ENCODE measurements at places on chromosomes 3 and 15.

DNA sequence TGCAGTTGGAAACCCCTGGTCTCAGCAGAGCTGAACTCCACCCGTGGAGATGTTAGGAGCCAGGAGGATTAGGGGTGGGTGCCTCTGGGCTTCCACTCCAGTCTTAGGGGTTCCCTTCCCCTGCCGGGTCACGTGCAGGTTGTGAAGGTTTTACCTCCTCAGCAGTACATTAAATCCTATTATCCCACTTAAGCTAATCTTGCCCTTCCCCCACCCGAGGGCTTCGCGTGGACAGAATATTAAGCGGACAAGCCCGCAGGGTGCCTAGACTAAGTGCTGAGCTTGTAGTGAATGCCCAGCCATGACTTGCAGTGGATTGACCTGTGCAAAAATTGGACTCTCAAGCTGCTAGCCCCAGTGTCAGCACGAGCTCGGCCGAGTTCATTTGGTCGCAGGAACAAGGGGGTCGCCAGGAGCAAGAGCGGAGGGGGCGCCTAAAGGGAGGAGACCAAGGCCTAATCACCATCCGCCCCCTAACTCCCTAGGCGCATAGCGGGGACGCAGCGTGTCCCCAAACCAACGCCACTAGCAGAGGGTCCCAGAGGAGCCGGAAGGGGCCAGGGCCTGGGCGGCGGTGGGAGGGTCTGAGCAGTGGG is 498 bp upstream of the SEMA4B start:
- H3K4me1 ChIP-seq = peaks cover 5% of the 10 kb centered on the region
- peak overlapping the region; percentile 68 for H3K27ac ChIP-seq
- no peak for DNase-seq
- H3K4me3 ChIP-seq = peak overlapping the region; percentile 90
- H3K36me3 ChIP-seq = no peaks in the 10 kb centered on the region
- peaks cover 10% of the 10 kb centered on the region for H3K27me3 ChIP-seq

GRCh38 chr3:151900884-151901643 is 27.6 kb downstream of the SUCNR1 start:
- H3K4me1 ChIP-seq = peaks cover 6% of the 10 kb centered on the region
- no peak for DNase-seq
- no peak overlapping the region for H3K4me3 ChIP-seq
- peaks cover 2% of the 10 kb centered on the region for H3K27me3 ChIP-seq
- H3K27ac ChIP-seq = no peak overlapping the region

DNA sequence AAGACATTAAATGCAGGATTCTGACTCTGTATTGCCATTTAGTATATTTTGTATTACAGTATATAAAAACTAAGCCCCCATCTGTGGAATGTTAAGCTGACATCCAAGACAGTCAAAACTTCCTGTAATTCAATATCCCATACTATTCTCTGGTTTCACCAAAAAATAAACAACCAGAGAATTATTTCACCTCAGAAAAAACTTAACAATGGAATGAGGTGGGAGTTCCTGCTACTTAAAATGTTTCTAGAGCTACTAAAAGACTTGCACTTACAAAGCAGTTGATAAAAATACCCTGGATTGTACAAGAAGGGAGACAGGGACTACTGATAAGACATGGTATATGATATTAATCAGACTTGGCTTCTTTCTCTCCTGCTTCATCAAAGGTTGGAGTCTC is 8.3 kb downstream of the ARL13B start:
- no peaks in the 10 kb centered on the region for H3K36me3 ChIP-seq
- H3K4me3 ChIP-seq = no peak overlapping the region
- H3K4me1 ChIP-seq = no peaks in the 10 kb centered on the region
- no peaks in the 10 kb centered on the region for H3K27me3 ChIP-seq

GRCh38 chr15:46815765-46816164 is 901.5 kb upstream of the SEMA6D start:
- H3K27me3 ChIP-seq = no peaks in the 10 kb centered on the region
- peaks cover 4% of the 10 kb centered on the region for H3K4me1 ChIP-seq

GRCh38 chr15:39269352-39269751 is 311.5 kb upstream of the THBS1 start:
- H3K27ac ChIP-seq = no peak overlapping the region
- no peaks in the 10 kb centered on the region for H3K4me1 ChIP-seq
- peaks cover 2% of the 10 kb centered on the region for H3K27me3 ChIP-seq
- no peak overlapping the region for H3K4me3 ChIP-seq
- H3K36me3 ChIP-seq = no peaks in the 10 kb centered on the region
- no peak for DNase-seq

- no peak overlapping the region for H3K4me3 ChIP-seq
- H3K27ac ChIP-seq = no peak overlapping the region
- H3K4me1 ChIP-seq = no peaks in the 10 kb centered on the region
- DNase-seq = no peak
Observed at GRCh38 chr3:22746221-22746620, 456.9 kb upstream of the UBE2E2 start.

DNA sequence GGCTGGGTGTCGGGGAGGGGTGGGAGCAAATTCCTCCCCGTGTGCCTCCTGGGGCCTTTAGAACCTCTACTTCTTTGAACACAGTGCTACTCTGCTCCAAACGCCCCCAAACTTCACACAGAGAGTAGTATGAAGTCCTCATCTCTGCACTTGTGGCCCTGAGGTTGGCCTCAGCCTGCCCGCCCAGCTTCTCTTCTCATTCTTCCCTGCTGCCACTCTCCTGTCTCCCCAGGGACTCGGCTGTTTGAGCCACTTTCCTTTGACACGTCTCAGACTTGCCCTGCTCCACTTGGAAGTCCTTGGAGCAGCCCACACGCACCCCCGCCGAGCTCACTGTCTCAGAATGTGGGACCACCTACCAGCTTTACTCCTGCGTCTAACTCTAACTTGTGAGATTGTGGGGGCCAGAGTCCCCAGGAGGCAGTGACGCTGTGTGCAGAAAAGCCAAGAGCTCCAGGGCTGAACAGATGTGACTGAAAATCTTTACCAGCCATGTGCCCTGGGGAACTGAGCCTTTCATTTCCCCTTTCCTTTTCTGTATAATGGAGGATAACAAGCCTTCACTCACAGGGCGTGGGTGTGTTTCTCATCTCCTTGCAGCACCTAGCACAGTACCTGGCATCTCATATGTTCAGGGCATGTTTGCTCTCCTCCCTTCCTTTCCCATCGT is 233.6 kb upstream of the CTDSPL start:
- peaks cover 28% of the 10 kb centered on the region for H3K4me1 ChIP-seq
- peak; percentile 28 for DNase-seq
- H3K4me3 ChIP-seq = peak overlapping the region; percentile 47
- no peaks in the 10 kb centered on the region for H3K36me3 ChIP-seq

GRCh38 chr3:125163739-125164601 is 48.6 kb downstream of the SLC12A8 start:
- H3K4me1 ChIP-seq = peaks cover 22% of the 10 kb centered on the region
- no peak overlapping the region for H3K4me3 ChIP-seq
- no peak overlapping the region for H3K27ac ChIP-seq
- DNase-seq = no peak

Data from glutamatergic neuron (in vitro differentiated cells).